Stimulated activated CD4-positive, alpha-beta T cell treated with anti-CD3 and anti-CD28 coated beads, Interleukin-1b, Interleukin-23, amount 100 ng/mL, for 4 hours (primary cell): ENCODE measurements at places on chromosomes 7 and 10.
A peak's percentile ranks its signal among the peaks of the same experiment; 100 is the strongest.

DNA sequence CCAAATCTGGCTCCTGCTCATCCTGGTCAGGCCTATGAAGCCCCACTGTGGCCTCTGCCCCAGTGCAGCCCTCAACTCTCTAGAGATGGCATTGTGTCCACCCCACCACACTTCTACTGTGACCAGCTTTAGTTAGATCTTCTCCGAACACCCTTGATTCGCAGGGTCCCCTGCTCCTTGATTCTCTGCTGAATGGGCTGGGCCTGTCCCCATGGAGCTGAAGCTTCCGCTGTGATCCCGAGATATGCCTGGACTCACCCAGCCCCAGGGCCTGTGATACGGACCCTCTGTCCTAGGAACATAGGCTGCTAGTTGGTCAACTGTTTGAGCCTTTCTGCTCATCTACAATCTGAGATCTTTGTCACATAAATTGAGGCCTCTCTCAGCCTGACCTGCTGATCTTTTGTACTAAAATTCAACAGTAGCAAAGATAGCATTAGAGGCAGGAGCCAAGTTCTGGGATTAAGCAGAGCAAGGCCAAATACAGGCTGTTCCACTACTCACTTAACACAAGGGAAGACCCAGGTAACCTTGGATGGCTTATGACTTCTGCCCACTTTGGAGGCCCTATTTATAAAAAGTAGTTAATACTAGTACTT is 6.5 kb upstream of the PPIF start:
- no peak for DNase-seq

- DNase-seq: no peak
These were observed 93.1 kb downstream of the MAPK8 start for GRCh38 chr10:48399551-48399950.

DNA sequence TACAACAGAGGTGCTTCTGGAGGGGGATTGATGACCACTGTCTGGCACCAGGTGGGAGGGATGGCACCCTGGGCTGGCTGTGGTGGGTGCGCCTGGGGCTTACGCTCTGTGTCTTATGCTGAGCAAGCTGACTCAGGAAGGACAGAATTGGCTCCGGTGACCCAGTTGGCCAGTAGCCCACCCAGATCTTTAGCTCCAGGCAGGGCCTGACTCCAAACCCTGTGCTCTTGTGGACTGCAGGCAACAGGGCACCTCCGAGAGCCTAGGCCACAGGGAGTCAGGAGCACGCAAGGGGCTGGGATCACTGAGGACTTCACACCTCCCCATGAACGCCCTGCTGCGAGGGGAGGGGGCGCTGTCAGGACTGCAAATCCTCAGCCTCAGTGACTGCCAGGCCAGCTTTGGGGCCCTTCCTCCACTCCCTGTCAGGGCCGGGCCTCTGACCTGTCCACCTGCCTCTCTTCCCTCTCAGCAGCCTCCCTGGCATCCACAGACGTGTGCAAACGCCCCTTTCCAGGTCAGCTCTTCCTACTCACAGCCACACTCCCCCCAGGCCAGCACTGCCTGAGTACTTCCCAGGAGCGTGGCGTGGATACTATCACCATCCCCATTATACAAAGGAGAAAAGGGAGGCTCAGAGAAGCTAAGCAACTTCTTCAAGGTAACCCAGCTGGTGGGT is 118.7 kb downstream of the SLIT1 start:
- DNase-seq: no peak

- DNase-seq: no peak
These were observed 992.7 kb upstream of the MBL2 start for GRCh38 chr10:53765311-53765710.

DNA sequence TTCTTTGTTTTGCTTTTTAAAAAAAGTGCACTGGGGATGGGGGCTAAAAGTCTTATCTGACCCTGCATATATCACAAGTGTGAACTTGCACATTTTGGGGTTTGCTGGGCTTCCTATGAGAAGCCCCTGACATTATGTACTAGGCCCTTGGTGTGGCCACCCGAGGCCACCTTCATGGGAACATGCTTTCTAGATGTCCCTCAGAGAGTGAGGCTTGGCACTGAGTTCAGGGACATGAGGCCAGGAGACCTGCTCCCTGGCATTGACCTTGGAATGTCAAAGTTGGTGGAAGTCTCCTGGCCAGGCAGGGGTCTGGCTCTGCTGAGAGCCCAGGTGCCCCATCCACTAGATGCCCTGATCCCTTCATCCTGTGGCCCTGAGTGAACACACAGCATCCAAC is 536.2 kb downstream of the TCERG1L start:
- DNase-seq: no peak

- DNase-seq: no peak
These were observed 7.6 kb upstream of the ADAMTS14 start for GRCh38 chr10:70664702-70665195.

DNA sequence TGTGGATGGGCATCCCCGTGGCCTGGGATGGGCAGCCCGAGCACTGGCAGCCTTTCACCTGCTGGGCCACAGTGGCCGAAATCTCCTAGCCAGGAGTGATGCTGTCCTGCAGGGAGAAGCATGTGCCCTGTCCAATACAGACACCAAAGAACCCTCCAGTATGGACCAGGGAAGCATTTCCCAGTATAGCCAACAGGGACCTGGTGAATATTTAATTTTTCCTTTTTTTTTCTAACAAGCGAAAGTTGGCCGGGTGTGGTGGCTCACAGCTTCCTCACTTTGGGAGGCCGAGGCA is 11.0 kb downstream of the IMPDH1 start:
- DNase-seq: no peak

DNA sequence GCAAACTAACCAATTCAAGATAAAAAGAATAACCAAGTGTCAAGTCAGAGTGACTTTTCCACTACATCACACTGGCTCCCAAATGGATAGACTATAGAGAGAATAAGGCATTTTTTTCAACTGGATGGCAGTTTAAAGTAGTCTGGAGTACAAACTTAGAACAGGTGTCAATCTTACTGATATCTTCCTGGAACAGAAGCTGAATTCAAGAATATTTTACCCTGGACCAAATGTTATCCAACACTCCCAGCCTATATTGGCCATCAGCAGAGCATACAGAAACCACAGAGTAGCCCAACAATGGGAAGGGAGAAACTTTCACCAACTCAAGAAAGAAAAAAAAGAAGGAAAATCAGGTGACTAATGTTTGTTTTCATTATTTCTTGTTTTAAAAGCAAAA is 11.5 kb downstream of the IDE start:
- no peak for DNase-seq

GRCh38 chr10:34380856-34381255 is 434.2 kb downstream of the PARD3 start:
- DNase-seq: no peak

- DNase-seq: no peak
These were observed 32.7 kb upstream of the PFKP start for GRCh38 chr10:3034616-3035015.

DNA sequence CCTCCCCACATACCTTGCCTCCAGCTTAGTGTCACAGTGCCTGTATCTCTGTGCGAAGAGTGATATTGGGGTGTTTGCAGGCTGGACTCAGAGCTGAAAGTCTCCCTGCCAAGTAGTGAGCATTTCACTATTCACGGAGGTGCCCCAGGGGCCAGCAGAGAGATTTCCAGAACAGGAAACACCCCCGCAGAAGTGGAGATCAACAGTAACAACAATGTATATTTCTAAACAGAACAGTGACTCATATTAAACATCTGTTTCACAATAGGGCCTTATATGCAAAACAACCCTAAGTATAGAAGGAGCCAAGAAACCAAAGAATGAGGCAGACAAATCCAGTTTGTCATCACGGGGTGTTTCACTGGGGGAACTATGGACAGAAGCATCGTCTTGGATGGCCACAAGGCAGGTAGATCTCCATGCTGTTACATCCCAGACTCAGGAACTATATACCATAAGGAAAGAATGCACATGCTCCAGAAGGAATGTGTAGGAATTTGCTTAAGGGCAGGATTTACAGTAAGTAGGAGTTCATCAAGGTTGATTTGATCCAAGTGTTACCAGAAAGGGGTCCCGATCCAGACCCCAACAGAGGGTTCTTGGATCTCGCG is 29.3 kb upstream of the CCL24 start:
- peak; percentile 22 for DNase-seq

- no peak for DNase-seq
These were observed 1.3 kb downstream of the PTN start for GRCh38 chr7:137342265-137342664.

GRCh38 chr7:13538669-13539068 is 450.8 kb downstream of the ETV1 start:
- DNase-seq: no peak

DNA sequence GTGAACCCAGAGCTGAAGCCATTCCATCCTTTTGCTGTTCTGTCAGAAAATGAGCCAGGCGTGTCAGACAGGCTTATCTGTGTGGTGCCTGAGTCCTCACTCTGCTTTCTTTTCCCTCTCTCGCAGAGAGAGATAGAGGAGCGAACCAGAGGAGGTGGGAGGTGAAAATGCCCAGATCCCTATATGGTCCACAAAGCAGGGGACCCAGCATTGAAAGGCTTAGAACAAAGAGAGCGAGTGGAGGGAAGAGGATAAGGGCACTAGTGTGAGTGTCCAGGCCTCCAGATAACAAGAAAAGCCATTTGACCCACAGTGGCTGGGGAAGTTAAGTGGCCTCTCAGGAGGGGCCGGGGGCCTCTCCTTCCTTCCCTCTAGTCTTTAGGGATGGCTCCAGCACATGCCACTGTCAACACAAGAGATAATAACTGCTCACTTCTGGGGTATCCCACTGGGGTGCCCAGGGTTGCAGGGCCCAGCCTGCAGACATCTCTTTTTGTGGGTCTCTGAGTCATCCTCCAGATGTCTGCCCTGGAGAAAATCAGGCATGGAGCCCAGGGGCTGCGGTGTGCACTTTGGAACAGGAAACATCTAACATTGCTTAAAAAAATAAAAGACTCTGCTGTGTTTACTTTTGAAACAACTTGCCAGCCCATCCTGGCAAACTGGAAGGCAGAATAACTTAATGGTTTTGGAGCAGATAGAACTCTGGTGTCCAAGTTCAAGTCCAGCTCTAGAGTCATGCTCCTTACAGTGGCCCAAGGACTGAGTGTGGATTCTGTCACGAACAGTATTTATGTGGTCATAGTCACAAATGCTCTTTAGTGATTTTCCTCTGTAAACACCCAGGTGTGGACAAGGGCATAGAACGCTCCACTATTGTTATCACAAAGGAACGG is 189.5 kb downstream of the CXCL12 start:
- no peak for DNase-seq

- DNase-seq: no peak
These were observed 226.4 kb downstream of the TWIST1 start for GRCh38 chr7:18890885-18891621.

- no peak for DNase-seq
These were observed 162.6 kb downstream of the MTERF1 start for GRCh38 chr7:91717681-91718470.

DNA sequence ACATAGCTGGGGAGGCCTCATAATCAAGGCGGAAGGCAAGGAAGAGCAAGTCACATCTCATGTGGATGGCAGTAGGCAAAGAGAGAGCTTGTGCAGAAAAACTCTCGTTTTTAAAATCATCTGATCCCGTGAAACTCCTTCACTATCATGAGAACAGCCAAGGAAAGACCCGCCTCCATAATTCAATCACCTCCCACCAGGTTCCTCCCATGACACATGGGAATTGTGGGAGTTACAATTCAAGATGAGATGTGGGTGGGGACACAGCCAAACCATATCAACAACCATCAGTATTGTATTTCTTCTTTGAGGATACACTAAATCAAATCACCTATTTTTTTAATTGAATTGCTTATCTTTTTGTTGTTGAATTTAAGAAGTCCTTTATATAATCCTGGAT is 16.7 kb downstream of the POT1 start:
- DNase-seq: no peak

GRCh38 chr10:44986670-44987069 is 8.1 kb upstream of the DEPP1 start:
- no peak for DNase-seq

- DNase-seq: no peak
These were observed 122.8 kb downstream of the MAPK8 start for GRCh38 chr10:48429309-48429708.

- peak; percentile 8 for DNase-seq
These were observed 9.6 kb upstream of the AGR3 start for GRCh38 chr7:16891338-16891737.
